Stimulated activated CD8-positive, alpha-beta memory T cell treated with anti-CD3 and anti-CD28 coated beads, Interleukin-4, amount 100 ng/mL, for 4 hours (primary cell): ENCODE measurements at places on chromosomes 16 and 17.

DNA sequence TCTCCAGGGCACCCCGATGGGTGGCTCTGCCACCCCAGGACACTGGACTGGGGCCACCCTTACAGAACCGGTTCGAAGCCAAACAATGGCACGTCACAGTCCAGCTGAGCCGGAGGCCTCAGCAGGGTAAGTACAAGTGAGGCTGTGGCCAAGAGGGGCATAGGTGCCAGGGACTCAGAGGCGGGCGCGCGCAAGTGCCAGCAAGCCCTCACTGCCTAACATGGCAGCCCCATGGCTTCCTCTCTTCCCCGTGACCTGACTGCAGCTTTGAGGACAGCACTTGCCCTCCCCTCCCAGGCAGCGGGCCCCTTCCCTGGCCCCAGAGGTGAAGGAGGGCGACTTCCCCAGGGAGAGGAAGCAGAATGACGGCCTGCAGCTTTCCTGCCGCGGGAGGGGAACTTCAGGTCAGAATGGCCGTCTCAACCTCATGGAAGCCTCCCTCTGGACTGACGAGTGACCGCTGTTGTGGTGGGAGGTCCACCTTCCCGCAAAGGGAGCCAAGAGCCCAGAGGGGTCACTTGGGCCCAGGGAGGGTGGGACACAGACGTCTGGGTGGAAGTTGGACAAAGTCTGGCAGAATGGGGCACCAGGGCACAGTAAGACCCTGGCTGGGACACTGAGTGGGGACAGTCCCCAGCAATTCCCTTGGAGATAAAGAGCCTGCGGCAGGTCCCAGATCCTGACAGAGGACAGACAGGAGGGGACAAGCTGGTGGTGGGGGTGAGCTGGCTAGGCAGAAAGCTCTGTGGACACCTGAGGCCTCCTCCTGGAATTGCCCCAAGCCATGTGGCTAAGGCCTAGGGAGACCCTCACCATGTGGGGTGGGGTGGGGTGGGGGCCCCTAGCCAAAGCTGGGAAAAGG, 52.1 kb upstream of the TOB1 start:
- no peak for DNase-seq

DNA sequence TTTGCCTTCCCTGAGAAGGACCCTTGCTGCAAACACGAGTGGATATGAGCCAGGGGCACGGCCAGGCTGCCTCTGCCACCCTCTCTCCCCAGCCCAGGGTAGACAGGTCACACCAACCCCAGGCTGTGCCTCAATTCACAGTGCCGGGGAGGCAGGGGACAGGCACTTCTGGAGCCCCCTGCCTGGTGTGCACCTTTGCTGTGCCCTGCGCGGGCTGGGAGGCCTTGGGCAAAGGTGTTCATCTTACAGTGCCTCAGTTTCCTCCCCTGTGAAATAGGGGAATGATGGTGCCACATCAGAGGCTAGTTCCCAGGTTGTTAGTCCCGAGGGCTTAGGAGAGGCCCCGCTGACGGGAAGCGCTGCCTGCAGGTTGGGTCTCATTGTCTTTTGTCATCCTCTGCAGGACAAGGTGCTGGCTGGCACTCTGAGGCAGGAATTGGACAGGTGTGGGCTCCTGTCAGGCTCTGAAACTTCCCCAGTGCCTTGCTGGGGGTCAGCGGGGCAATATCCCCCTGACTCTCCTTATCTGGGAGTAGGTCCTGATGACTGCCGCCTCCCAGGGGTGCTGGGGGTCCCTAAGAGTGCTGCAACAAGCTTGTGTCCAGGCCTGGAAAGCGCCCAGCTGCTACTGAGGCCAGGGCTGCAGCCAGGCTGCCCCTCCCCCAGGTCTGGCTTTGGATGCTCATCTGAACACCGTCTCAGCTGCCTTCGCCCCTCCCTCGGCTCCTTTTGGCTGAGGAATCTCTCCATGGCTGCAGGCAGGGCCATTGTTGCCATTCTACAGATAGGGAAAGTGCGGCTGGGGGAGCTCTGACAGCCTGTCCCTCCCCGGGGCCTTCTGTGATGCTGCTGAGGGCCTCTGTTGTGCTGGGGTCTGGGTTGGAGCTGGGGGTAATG, 3.1 kb downstream of the PRSS21 start:
- no peak for DNase-seq

DNA sequence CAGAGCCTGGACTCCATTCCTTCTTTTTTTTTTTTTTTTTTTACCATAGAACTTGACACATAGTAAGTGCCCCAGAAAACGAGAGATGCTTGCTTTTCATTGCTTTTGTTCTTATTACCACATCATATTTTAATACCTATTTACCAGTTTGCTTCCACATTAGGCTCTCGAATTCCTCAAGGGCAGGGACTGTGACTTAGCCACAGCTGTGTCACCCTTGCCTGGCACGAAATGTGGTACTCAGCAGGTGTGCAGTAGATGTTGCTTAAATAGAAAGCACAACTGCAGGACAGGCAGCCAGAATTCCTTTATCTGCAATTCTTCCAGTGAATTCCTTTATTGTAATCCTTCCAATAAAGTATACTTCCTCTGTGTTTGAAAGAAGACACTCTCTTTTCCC, 393.0 kb downstream of the HAPSTR1 start:
- DNase-seq: no peak

DNA sequence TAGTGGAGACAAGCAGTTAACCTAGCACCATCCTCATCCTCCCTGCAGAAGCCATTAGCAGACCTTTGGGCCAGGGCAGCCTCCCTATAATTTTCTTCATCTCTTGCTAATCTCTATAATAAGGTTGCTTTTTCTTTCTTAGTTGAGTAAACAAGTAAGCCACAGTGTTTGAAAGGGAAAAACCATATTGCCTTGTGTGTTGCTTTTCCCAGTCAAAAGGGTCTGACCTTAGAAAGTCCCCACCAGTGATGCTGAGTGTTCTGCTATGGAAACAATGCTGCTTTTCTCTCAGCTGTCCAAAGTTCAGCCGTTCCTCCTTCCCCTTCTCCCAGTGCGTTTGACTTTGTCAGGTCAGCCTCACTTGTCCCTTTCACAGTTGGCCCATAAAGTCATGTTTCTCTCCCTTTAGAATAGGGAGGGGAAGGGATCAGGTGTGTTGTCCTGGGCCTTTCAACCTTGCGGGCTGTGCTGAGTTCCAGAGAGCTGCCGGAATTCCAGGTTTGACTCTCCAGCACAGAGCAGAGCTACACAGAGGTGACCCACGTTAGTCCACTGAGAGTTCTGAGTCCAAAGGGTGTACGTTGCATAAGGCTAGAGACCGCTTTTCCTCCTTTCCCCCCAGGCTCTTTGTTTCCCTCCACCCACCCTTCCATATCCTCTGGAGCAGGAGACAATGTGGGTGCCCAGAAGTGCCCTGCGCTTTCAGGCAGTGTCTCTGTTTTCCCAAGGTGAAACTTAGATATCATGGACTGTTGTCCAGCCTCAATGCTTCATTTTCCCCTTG, 15.9 kb upstream of the CLEC18C start:
- DNase-seq: no peak

DNA sequence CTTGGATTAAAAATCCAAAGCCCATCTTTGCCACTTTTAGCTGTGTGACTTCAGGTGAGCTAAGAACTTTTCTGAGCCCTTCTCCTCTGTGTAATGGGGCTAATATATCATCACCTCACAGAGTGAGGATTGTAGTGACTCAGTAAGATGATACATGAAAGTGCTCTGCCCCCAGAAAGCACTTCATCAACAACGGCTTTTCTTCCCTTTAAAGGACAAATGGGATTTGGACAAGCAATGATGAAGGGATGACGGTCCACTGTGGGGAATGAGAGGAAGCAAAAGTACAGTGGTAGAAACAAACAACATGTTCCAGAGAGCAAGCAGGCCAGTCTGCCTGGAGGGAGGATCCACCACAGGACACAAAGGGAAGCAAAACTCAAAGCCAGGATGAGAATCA, 14.3 kb upstream of the TMED6 start:
- DNase-seq: no peak

GRCh38 chr17:47703191-47703591, 9.2 kb downstream of the TBKBP1 start:
- peak; percentile 68 for DNase-seq

DNA sequence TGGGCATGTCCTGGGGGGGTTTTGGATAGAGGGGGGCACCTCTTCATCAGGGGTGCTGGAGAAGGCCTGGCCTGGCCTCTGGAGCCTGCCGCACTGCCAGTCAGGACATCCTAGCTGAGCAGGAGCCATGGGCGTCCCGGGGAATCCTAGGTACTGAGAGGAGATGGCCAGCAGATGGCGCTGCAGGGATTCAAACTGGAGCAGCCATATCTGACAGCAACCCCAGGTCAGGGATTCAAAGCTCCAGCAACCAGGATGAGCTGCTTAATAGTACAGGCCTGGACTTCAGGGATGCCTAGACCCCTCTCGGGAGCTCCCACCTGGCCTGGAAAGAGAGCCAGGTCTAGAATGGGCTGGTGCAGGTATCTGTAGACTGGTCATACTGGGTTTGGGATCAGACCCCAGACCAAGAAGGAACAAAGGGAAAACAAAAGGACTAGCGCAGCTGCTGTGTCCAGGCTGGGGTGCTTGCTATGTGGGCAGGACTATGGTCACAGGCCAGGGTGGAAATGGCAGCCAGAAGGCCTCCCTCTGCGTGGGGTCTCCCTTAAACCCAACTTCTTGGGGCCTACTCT, 306.9 kb upstream of the RBFOX1 start:
- DNase-seq: no peak

DNA sequence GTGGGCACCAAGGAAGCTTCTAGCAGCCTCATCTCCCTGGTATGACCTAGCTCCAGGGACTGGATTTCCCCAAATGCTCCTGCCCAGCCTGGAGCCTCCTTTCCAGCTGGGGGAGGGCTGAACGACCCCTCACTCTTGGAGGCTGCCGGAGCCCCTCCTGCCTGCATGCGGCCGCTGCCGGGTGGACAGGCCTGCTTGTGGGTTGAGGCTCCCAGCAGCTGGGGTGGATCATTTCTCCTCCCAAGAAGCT, 213.6 kb downstream of the SEC14L1 start:
- DNase-seq: no peak

DNA sequence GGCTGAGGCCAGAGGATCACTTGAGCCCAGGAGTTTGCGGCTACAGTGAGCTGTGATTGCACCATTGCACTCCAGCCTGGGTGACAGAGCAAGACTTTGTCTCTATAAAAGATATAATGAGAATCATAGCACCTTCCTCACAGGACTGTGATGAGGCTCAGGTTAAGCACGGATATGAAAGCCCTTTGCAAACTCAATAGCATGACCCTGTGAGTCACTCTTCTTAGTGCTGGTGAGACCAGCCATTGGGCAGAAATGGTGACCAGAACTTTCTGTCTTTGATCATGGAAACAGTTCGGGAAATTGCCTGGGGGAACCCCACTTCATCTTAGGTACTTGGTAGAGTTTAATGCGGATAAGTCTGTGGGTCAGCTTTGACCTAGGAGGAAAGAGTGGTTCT, 144.2 kb downstream of the PRKCB start:
- no peak for DNase-seq

- no peak for DNase-seq
Measured at GRCh38 chr16:1448536-1449116, 4.3 kb upstream of the CCDC154 start.

- DNase-seq: no peak
Measured at GRCh38 chr17:68906638-68907037, 48.6 kb downstream of the ABCA8 start.

GRCh38 chr17:76039121-76039520, 12.0 kb upstream of the EVPL start:
- no peak for DNase-seq

- DNase-seq: no peak
Measured at GRCh38 chr16:19127674-19128131, 13.9 kb downstream of the ITPRIPL2 start.

GRCh38 chr17:58753026-58753425, 2.6 kb upstream of the PPM1E start:
- DNase-seq: no peak

GRCh38 chr16:89863741-89864526, 9.5 kb upstream of the TCF25 start:
- DNase-seq: no peak

- DNase-seq: no peak
Measured at GRCh38 chr17:79276821-79277220, 202.2 kb downstream of the ENGASE start.

DNA sequence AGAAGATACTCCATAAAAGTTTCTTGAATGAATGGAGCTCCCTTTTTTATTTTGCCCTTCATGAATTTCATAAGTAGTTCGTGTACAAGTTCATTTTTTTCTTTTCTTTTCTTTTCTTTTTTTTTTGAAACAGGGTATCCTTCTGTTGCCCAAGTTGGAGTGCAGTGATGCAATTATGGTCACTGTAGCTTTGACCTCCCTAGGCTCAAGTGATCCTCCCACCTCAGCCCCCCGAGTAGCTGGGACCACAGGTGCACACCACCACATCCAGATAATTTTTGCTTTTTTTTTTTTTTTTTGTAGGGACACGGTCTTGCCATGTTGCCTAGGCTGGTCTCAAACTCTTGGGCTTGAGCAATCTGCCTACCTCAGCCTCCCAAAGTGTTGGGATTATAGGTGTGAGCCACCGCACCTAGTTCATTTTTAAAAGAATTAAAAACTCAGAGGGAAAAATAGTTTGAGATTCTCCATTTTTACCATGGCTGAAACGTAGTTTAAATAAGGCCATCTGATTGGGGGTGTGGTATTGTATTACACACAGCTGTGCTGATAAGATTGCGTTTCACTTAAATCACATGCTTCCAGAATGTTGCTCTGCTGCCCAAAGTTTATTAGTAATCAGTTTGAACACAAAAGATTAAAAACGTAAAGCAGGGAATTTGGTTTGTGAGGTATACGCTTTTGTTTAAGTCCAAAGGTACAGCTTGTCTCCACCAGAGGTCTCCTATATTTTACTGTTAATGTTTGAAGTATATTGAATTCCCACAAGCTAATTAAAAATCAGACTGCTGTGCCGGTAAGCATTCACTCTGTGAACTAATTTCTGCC, 154.1 kb downstream of the SOCS1 start:
- DNase-seq: no peak

DNA sequence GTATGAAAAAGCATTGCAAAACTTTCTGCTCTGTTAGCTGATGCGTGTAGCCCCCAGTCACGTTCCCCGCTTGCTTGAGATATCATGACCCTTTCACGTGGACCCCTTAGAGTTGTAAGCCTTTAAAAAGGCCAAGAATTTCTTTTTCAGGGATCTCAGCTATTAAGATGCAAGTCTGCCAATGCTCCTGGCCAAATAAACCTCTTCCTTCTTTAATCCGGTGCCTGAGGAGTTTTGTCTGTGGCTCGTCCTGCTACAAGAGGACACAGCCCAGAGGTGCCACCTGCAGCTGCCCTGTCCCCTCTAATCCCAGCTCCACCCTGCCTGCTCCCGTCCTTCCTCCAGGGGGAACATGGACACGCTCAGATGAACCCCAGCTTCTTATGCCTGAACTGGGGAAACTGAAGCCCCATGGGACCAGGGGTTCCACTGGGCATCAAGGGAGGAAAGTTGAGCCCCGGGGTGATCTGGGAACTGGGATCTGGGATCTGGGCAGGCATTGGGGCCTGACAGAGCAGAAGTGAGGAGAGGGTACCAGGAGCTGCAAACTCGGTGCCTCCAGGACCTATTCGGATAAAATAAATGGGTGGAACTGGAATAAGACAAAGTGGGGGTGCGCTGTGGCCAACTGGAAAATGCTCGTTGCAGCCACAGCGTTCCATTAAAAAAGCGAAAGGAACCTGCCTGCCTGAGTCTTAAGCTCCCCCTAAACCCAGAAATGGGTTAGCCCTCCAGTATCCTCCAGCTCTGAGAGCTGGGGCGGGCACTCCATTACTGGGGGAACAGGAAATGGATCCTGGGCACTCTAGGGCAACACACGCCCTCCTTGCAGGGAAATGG, 19.7 kb downstream of the QPRT start:
- no peak for DNase-seq

GRCh38 chr16:30064729-30065101, 845 bp upstream of the ALDOA start:
- DNase-seq: no peak
